ENCODE measurements at places on chromosomes 16 and 17.

DNA sequence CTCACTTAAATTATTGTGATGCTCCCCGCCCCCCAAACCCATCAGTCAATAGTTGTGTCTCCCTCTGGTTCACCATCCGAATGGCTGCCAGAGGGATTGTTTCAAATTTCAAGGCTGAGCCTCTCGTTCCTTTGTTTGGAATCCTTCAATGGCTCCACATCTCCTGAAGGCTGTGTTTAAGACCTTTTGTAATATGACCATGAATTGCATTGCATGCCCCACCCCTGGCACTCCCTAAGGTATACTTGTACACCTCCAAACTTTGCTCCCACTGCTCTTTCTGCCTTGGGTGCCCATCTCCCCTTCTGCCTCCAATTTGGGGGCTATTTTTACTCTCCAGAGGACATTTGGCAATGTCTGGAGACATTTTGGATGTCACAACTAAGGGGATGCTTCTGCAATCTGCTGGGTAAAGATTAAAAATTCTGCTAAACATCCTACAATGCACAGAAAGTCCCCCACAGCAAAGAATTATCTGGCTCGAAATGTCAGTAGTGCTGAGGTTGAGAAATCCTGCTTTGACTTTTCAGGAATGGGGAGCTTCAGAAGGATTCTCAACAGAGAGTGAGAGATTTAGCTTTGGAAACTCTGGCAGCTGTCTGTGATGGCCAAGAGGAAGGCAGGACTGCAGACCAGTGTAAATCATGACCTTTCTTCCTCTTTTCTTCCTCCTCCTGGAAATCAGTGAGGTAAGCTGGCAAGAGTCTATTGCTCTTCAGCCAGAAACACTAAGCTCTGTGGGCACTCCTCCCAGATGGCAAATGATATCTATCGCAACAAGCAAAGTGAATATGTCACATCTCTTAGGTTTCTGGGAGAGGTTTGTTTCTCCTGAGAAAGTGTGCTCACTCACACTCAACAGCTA lies 8.7 kb upstream of the IL4R start:
- no peak for DNase-seq

DNA sequence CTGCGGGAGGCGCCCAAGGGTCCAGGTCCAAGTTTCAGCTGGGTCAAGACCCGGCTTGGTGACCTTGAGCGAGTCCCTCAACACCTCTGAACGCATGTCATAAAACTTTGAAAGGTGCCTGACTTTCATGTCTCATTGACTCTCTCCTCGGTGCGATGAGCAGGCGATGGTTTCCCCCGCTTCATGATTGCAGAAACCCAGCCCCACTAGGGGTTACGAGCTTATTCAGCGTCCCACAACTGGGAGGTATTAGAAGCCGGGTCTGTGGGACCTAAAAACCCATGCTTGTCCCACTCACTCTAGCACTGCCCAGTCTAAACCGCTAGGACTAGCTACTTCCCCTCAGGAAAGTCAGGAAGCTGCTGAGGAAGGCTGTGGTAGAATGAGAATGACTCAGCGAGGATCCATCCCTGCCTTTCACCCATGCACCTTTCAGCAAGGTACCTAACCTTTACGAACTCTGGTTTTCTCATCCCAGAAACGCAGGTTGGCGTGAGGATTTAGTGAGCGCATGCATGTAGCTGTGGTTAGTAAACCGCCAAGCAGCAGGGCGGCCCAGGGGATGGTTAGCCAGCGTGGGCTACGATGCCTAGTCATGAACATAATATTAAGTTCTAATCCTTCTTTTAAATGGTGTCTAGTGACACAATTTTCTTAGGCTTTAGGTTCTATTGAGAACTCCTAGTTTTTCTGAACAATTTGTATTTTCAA lies 26.2 kb upstream of the RFFL start:
- peak; percentile 16 for DNase-seq

- DNase-seq: no peak
These were observed 115.1 kb downstream of the HIC1 start for GRCh38 chr17:2170023-2170422.

- DNase-seq: no peak
These were observed 1.3 kb downstream of the NTAN1 start for GRCh38 chr16:15054357-15055140.

- DNase-seq: peak; percentile 7
These were observed 116.0 kb downstream of the SOCS1 start for GRCh38 chr16:11140098-11140375.

DNA sequence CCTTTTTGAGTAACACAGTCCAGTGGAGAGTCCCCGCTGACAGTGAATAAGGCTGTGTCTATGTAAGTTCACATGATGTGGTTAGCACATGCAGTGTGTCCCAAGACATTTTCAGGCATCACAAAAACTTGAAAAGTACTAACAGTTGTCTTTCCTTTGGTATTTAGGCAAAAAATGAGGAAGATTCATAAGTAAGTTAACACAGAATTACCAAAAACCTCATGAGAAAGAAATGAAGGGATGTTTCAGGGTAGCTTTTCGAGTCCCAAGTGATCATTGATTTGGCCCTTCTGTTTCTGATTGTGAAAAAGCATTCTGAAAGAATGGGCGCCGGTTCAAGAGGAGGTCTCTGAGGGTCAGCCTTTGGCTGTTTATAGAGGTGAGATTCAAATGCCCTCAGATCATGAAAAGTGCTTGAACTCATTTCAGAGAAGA lies 529 bp upstream of the ASPA start:
- DNase-seq: no peak
